ENCODE measurements at places on chromosomes 7 and 10. TPM values are rescaled to one million over a fixed set of nuclear protein-coding genes. Genes with fewer than 3 reads are reported as not detected.
A peak's percentile ranks its signal among the peaks of the same experiment; 100 is the strongest.

DNA sequence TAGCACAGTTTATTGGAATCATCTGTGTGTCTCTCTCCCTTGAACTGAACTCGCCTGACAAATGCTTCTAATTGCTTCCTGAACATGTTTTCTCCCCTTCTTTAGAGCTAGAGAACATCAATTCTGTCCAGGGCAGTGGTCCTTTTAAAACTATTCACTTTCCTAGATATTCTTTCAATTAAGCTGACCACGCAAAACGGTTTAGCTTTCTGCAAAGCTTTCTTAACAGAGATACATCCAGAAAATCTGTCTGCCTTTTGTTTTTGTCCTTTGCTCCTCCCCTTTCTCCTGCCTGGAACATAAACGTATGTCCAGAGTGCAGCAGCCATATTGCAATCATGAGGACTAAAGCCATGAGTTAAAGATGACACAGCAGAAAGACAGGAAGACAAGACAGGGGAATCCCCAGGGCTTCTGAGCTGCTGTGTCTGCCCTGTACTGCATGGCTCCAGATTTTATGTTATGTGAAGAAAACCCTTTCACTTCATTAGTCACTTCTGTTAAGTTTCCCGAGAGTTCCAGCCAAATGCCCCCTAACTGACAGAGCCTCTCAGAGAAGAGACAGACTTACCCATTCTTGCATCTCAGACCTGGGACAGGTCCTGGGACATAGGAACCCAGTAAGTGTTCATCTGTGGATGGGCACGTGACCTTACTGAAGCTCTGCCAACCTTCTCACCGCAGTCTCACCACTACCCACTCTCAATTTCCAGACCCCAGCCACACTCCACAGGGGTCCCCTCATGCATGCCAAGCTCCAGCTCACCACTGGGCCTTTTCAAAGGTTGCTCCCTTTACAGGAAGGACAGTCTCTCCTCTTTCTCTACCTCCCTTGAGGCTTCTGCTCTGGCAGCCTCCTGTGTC lies 35.0 kb upstream of the CPXM2 start:
- DNase-seq = no peak

- DNase-seq = no peak
These were observed 631.7 kb upstream of the GALNT17 start for GRCh38 chr7:70500261-70500660.

DNA sequence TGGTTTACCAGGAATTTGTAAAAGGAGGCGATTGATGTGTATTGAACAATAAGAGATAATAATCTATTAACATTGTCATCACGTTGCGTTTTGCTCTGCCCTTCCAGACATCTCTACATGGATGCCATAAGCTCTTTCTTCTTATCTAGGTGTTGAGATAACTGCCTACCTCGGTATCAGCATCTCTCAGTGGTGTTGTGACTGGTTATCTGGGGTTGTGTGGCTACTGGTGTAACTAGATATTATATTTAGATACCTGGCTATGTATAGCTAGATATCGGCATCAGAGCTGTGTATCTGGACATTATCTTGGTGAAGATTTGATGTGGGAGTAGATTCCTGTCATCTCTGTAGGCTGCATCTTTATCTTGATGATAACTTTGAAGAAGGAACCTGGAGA lies 17.2 kb downstream of the GATA3 start:
- no peak for DNase-seq

GRCh38 chr10:131547129-131547799 lies 235.7 kb upstream of the TCERG1L start:
- peak; percentile 28 for DNase-seq

DNA sequence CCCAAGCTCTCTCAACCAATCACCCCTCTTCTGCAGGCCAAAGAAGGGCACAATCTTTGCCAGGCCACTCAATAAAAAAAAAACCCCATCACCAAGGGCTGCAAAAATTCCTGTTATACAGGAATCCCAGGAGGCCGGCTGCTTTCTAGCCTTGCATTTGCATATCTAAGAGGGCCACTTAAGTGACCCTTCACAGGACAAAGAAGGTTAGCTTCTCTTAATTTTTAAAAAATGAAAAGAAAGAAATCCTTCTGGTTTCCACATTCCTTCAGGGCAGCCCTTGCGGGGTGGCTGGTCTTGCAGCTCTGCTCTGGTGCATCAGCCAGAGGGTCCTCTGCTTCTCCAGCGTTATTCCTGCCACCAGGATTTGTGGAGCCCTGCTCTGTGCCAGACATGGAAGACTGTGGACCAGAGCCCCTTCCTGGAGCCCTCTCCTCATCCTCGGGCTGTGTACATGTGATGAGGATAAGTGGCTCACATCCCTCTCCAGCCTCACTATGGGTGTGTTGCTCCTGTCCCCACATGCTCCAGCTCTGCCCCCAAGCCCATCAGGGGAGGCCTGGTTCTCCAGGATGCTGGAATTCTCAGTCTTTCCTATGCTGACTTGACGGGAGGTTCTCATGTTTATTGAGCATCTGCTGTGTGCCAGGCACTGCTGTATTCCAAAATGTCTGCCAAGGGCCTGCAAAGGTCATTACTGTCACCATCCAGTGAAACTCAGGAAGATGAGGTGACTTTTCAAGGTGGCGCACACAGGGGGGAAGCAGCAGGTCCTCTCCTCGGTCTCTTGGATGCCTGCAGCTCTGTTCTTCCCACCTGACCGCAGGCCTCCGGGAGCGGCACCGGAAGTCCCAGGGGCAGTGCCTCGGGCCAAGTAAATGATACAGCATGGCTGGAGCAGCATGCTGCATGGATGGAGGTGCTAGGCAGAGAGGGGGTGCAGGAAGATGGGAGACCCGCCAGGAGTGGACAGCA lies 67.7 kb downstream of the ARHGAP22 start:
- peak; percentile 51 for DNase-seq

DNA sequence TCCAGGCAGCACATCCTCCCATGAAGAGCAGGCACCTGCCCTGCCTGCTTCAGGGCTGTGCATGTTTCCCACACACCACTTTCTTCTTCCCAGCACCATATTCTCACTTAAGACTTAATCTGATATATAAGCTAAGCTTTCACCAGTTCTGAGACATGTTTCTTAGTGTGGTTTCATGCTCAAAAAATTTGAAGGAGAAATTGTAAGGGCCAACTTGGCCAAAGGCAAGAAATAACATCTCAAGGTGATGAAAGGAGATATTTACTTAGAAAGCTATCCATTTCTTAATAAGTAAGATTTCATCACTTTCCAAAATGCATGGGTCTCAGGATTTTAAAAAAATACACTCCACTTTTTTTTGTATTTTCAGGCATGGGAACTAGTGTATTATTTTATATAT lies 468.1 kb upstream of the AKR1E2 start:
- no peak for DNase-seq

GRCh38 chr7:155228459-155228845 lies 69.2 kb upstream of the INSIG1 start:
- no peak for DNase-seq

GRCh38 chr7:41696323-41696916 lies 6.5 kb downstream of the INHBA start:
- DNase-seq = peak; percentile 88

DNA sequence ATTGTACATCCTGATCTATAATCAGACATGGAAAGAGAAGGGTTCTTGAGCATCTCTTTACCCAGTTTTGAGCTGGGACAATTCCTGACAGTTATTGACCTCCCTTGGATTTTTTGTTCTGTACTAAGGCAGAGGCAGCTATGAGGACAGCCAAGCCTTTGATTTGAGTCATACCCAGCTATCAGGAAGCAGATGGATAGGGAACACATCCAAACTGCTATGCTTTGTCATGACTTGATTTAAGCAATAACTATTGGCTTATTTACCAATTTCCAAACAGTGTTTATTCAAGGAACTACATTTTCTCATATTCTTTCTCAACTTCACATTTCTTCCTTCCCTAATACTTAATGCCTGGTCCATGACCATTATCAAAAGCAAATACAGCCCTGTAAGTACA lies 396.4 kb upstream of the STEAP1 start:
- DNase-seq = no peak

The NOS3 gene
- total RNA-seq = 4.4 TPM

Data from H1 (cell line).